ENCODE measurements at places on chromosomes 2 and 18.

DNA sequence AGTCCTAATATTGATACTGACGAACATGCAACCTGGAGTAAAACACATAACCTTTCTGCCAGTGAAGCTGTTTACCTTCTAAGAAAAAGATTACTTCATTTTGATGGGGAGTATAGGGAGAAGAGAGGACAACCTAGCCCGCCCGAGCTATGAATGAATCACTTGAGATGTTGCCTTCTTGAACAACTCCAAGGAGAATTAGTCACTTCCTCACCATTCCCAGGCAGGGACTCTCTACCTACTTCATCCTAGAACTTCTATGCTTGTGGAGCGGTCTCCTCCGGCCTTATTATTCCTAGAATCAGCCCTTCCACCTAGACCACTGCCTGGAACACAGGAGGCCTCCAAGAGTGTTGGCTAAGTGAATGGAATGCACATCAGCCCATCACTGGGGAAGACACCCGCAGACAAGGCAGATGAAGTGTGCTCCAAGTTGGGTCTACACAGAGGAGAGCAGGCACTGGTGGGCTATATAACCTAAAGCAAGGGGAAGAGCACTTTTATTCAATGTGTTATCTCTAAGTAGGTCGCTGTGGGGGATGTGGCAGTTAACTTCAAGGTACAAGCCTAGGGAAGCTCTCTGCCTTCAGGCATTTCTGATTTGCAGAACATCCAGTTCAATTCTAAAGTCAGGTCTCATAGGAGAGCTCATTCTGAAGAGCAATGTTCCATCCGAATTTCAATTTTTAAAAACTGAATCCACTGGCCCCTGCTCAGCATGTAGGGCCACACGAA is 57.4 kb downstream of the STK39 start:
- no peak for DNase-seq

- DNase-seq: no peak
Observed at GRCh38 chr18:40079786-40080185, 1875.2 kb upstream of the PIK3C3 start.

DNA sequence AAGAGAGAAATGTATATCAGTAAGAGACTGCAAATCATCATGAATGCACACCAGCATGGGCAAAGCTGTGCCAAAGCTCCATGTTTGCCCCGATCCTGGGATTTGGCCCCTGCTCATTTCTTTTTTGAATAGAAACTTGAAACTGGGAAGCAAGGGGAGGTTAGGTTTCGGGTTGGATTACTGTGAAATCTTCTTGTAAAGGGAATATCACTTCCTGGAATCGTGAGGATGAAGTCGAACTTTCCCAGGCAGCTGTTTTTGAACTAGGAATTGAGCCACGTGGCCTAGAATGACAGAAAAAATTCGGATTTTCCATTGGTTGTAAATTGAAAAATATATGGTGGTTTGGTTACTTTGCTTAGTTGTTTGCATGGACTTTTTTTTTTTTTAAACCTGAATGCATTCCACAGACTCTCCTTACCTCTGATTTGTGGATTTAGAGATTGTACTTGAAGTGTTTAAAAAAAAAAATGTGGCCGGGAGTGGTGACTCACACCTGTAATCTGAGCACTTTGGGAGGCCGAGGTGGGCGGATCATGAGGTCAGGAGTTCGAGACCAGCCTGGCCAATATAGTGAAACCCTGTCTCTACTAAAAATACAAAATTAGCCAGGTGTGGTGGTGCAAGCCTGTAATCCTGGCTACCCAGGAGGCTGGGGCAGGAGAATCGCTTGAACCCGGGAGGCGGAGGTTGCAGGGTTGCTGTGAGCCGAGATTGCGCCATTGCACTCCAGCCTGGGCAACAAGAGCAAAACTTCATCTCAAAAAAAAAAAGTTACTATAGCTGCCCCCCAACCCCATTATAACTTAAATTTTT is 32.1 kb downstream of the GRHL1 start:
- no peak for DNase-seq

GRCh38 chr2:101956465-101957438 is 35.0 kb upstream of the IL1R2 start:
- DNase-seq: no peak

- DNase-seq: no peak
Observed at GRCh38 chr2:176560296-176560695, 291.1 kb downstream of the MTX2 start.

DNA sequence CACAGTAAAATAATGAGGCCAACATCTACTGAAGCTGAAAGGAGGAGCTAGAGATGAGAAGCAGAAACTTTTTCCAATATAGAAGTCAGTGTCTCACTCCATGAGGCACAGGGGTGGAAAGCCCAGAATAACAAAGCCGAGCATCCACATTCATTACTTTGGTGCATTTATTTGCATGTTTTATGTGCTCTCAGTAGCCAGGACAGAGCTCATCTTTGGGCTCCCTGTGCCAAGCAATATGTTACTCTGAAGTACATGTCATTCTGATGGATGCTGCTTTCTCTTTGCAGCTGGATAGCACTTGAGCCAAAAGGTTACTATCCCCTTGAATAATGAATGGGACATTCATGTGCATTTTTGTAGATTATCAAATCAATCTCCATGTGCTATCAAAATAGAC is 338.6 kb upstream of the SOX11 start:
- DNase-seq: no peak

DNA sequence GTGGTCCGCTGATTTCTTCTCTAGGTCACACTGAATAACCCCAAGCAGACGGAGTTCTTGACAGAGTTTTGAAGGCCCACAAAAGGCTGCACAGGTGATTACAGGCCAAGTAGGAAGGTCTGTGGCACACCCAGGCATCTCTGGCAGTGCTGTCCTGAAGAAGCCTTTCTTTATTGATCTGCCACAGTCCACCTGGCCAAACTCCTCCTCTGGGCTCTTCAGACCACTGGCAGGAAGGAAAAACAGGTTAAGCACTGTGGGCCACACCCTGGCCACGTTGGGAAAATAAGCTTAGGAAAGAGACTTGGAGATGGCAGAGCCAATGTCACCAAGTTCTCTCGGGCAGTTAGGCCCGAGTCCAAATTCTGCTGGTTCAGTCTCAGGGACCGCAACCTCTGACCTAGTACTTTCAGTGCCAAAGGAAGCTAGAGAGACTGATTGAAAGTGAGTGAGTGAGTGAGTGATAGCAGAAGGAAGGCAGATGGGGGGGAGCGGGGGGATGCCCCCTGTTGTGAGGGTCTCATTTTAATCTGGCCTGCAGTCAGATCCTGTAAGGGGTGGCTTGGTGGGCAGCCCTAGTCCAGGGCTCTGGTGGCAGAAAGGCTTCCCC is 102.9 kb downstream of the TGFA start:
- no peak for DNase-seq

GRCh38 chr2:239507576-239508258 is 106.9 kb upstream of the HDAC4 start:
- DNase-seq: no peak

DNA sequence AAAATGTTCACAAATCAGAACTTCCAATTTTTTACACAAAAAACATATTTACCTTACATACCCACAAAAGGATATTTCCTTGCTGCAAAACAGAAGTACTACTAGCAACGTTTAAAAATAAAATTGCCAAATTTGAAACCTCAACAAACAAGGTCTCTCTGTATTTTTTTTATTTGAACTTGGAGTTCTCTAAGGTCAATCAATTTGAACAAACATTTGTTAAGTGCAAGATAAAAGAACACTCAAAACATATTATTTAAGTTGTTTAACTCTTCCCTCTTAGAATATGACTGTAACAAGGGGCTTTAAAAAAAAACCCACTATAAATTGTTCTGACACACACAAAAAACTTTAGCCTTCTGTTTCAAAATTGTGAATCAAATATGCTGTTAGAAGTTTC is 29.6 kb downstream of the PNO1 start:
- DNase-seq: no peak

DNA sequence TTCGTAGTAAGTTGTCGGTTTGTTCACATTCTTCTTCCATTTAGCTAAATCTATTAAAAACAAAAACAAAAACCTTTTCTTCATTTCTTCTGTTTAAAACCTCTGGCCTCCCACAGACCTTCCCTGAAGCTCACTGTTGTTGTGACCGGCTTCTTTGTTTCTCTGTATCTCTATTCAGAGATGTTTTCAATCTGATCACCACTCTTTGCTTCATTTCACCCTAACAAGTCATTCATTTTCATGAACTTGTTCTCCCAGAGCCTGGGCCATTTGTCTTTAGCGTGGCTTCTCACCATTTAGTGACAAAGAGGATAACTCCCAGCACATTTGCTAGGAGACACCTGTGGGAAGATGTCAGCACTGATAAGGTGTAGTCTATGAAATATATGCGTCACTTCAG is 794.2 kb downstream of the ERBB4 start:
- peak; percentile 41 for DNase-seq

Measured in hippocampal formation (tissue), 2 donors.